ENCODE measurements at places on chromosomes 4 and X.

DNA sequence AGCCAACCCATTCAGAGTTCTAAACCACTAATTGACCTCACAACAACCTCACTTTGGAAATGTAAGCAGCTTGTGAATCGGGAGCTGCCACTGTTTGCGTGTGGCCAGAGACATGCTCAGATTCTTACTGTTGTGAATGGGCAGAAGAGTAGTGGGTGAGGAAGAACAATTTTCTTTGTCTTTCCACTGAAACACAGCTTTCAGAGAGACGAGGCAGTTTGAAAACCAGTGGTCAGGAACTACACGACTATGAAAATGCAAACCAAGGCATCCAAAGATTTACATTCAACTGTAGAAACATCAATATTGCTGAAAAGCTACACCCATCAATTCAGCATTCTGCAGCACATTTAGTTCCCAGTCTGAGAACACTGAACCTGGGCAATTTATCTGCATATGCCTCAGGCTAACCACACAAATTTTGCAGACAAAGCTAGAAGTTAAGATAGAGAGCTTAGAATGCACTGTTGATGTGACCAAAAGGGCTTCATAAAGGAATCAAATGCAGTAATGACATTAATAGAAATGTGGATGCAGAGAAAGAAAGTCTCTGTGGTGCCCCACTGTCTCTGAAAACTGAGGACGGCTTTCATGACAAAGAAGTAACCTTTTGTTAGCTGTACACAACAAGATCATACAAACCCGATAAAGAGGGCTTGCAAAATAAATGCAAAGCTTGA, 134.3 kb downstream of the APBB2 start:
- DNase-seq: no peak

- DNase-seq: peak; percentile 24
These were observed 101.1 kb downstream of the ADGRL3 start for GRCh38 chr4:61301271-61301670.

DNA sequence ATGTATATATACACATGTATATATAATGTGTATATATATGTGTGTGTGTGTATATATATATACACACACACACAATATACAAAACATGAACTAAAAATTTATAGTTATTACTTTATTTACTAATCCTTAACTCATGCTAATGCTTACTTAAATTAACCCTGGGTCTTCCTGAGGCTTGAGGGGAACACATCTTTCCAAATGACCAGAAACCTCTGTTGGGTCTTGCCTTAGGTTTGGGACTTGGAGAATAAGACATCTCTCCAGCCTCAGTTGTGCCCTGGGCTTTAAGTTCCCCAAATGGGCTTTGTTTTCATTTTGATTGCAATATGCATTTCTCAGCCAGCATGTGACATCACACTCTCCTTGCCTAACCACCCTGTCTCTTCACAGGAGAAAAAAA, 7.7 kb downstream of the GEMIN8 start:
- DNase-seq: no peak

GRCh38 chr4:185128272-185129119, 14.6 kb upstream of the SLC25A4 start:
- peak; percentile 3 for DNase-seq

- no peak for DNase-seq
These were observed 157.4 kb downstream of the SPRY1 start for GRCh38 chr4:123553733-123554637.

GRCh38 chr4:162201673-162202072, 37.9 kb upstream of the FSTL5 start:
- no peak for DNase-seq

- no peak for DNase-seq
These were observed 184.1 kb upstream of the HHIP start for GRCh38 chr4:144461906-144462305.

- DNase-seq: no peak
These were observed 43.3 kb upstream of the HAND2 start for GRCh38 chr4:173573286-173573685.

DNA sequence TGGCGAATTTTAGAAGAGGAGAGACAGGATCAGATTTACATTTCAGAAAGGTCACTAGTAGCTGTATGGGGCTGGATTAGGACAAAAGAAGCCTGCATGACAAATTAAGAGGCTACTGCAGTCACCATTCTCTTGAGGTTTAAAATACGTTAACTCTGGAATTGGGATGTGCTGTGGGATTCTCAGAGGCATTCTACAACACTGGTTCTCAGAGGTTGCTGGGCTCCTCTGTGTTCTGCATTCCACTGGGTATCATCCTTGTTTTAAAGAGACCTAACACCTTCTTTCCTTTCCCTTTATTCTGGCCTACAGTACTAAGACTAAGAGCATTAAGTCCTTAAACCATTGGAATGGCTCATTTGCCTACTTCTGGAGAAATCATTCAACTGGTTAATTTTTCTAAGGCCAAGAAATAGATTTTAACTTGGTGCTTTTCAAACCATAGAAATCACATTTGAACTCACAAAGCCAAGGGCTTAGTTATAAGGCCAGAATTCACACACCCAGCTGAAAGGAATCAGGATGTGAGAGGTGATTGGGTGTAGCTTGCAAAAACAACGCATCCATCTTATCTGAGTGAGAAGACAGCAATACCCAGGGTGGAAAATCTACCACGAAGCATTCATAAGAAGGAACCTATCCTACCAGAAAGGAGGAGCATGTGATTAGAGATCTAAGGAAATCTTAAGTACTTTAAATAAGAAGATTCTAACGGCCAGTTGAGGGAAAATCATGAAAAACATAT, 116.6 kb downstream of the SHISA3 start:
- DNase-seq: no peak

- DNase-seq: no peak
These were observed 101.4 kb downstream of the GLRA2 start for GRCh38 chrX:14630733-14631132.

DNA sequence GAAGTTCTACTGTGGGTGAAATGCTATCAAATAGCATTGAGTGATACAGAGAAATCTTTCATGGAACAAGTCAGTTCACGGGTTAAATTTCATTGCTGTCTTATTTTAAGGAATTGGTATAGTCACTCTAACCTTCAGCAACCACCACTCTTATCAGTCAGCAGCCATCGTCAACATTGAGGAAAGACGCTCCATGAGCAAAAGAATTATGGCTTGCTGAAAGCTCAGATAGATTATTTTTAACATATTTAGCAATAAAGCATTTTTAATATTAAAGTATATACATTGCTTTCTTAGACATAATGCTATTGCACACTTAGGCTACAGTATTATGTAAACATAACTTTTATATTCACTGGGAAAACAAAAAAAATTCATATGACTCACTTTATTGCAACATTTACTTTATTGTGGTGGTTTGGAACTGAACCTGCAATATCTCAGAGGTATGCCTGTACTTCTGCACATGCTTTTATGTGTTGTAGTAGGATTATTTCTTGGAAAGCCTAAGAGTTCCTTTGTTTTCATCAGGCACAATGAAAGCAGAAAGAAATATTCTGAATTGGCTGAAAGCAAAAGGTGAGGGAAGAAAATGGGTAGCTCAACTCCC, 586.7 kb downstream of the GBA3 start:
- DNase-seq: no peak

All from NCI-H1092 (cell line).